GM12865 (cell line): ENCODE measurements at places on chromosomes 2 and 18.

- DNase-seq: no peak
These were observed 18.2 kb upstream of the MGAT5 start for GRCh38 chr2:134235510-134236144.

GRCh38 chr2:144693179-144693578 lies 173.3 kb upstream of the ZEB2 start:
- no peak for DNase-seq

- no peak for DNase-seq
These were observed 391.3 kb downstream of the SETBP1 start for GRCh38 chr18:45071956-45072355.

GRCh38 chr18:70228536-70228935 lies 23.0 kb upstream of the RTTN start:
- no peak for DNase-seq

DNA sequence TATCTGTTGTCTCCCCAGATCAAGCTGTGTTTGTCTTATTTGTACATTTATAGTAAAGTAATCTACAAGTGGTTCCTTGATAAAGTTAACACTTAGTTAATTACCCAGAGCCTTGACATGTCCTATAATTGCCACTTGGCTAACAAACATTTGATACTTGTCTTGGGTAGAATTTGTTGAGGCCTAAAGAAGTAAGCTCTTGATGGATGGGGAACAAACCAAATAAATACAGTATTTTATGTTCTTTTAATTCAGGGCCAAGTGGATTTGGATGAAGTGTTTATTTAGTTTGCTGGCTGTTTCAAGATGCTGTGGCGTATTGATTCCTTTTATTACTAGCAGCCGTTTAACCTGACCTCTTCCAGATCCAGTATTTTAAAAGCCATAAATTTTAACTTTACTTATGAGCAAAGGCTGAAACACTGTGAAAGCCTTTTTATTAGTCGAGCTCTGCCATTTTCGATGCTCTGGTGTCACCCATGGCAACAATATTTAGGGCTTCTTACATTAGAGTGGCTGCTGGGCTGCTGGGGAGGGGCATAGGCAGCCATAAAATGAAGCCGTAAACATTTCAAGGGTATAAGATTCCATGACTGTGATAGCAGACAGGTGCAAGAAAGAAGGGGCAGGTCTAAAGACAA lies 401.6 kb upstream of the NRP2 start:
- no peak for DNase-seq

GRCh38 chr2:48541666-48542389 lies 11.9 kb downstream of the STON1 start:
- DNase-seq: no peak

DNA sequence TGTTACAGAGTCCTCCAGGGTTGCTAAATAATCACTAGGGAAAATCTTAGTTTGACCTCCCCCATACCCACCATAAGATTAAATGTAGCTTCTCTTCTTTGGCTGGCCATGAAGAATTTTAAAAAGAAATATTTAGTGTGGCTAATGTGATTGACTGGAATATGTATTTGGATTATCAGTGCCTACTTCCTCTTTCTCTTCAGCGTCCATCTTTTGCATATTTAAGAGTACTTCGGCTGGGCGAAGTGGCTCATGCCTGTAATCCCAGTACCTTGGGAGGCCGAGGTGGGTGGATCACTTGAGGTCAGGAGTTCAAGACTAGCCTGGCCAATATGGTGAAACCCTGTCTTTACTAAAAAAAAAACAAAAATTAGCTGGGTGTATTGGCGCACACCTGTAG lies 28.8 kb downstream of the ADAM23 start:
- DNase-seq: no peak

DNA sequence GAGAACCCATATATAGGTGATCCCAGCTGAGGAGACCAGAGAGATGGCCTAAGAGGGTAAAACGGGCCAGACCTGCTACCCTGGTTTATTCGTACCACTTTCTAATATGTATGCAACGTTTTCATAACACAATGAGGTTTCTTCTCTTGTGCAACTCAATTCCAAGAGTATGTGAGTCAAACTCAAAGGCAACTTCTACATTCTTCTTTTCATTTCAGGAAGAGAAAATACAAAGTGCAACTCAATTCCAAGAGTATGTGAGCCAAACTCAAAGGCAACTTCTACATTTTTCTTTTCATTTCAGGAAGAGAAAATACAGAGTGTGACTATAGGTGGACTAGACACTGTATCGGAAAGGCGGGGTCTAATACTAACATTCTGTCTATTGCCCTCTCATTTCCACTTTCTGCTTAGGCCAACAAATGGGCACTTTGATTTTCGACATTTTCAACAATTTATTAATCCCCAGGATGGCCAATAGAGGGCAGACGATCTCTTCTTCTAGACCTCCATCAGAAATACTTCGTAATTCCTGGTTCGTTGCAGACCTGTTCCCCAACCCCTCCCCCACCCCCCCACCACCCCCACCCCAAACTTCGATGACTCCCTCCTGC lies 3.7 kb upstream of the CRIM1 start:
- peak; percentile 50 for DNase-seq
